ENCODE measurements at places on chromosomes 7 and 10.
A peak's percentile ranks its signal among the peaks of the same experiment; 100 is the strongest.

GRCh38 chr7:44976746-44977196 is 2.0 kb downstream of the MYO1G start:
- no peak for DNase-seq

GRCh38 chr10:66521506-66521905 is 404.3 kb upstream of the LRRTM3 start:
- no peak for DNase-seq

DNA sequence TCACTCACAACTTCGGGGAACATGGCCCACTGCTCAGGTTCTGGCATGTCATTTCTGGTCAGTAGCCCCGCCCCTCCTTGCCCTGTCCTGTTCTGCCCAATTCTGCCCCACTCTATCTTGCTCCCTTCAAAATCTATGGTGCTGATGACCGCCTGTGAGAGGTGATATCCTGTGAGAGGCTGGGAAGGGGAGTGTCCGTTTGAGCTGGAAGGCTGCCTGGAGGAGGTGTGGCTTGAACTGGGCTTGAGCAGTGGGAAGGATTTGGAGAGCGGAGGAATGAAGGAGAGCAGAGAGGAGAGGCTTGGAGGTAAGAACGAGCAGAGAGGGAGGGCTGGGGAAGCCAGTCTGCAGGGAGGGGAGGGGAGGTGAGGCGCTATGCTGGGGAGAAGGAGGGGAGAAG is 145.3 kb downstream of the RPS24 start:
- DNase-seq, result no peak

DNA sequence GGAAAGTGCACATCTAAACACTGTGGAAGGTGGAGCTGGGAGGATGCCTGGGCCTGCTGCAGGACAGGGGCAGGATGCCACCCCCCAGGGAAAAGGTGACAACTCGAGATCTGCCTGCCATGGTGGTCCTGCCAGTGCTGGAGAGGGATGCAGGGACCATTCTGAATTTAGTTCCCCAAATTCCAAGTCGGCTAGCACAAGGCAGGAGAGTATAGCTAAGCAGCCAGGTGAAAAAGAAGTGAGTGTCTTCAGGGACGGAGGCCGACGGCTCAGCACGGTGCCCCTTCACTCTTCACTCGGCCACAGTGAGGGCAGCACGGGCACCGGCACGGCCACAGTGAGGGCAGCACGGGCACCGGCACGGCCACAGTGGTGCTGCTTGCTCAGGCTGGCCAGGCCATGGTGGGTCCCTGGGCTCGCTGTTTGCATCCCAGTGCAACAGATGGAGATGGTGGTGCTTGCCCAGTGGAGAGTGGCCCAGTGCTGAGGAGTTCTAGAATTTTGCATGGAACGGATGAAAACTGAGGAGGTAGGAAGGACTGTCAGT is 161.3 kb upstream of the SHH start:
- no peak for DNase-seq

DNA sequence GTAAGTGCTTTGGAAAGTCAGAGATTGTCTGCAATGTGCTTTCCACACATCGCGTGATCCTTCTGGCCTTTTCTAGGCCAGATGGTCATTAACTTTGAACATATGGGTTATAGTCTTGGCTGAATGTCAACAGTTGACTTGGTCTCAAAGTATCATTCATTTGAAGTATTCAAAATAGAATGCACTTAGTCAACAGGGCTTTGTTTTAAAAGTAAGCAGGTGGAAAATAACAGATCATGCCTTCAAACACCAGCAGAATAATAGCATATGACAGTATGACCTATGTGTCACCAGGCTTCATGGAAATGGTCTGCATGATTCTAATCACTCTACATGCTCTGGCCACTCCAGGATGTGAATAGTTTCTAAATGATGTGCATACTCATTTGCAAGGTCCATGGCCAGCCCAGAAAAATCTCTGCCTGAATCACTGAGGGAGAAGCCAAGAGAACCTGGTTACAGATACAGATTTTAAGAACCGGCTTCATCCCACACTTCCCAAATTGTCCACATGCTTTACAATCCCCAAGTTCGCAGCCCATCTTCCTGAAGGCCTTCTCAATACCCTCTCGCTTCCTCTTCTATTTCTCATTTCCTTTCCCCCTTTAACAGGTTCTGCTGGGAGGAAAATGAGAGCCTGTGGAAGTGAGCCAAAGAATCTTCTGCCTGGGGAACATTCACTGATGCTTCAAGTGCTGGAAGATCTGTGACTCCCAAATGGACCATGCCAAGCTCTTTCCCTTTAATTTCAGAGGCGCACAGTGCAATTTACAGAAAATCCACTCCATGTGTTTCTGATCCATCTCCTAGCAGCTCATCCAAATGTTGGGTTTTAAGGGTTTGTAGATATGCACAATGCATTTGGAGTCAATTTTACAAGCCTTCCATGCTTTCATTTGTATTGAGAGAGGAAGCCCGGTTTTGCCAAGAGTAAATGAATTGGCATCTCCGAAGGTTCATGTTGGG is 122.8 kb upstream of the GDF10 start:
- DNase-seq, result no peak

- DNase-seq, result no peak
These were observed 160.4 kb upstream of the PHYHIPL start for GRCh38 chr10:59016043-59016442.

GRCh38 chr10:235915-236314 is 100.7 kb downstream of the ZMYND11 start:
- no peak for DNase-seq

GRCh38 chr7:5594616-5595544 is 171.2 kb upstream of the TNRC18 start:
- peak; percentile 76 for DNase-seq

GRCh38 chr10:104330168-104331110 is 7.8 kb downstream of the ITPRIP start:
- no peak for DNase-seq

- peak; percentile 62 for DNase-seq
These were observed 129.7 kb downstream of the PLCE1 start for GRCh38 chr10:94123258-94123995.

DNA sequence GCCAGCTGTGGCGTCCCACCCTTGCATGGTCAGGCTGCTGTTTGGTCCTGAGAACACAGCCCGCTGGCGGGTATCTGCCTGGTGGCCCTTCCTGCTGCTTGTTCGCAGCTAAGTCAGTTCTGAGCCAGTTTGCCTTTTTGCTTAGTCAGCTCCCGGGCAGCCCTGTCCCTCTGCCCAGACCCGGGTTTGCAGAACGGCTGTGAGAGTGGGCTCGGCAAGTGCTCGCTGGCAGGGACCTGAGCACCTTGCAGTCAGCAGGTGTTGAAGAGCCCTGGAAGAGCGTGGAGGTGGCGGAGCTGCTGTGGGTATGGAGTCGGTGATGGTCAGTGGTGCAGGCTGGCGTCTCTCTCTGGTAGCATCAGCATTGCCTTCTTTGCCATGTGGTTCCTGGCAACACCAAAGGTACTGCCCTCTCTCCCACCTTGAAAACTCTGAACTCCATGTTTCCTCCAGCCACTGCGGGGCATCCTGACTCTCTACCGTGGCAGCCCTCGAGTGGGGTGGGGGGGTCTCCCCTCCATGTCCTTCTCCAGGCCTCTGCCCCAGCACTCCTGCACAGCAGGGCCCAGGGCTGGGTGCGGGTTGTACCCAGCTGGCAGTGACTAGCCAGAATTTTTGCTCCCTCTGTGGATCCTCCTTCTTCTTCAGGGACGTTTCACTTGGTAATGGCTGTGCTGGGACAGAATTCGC is 4.6 kb downstream of the INPP5A start:
- DNase-seq, result no peak

- DNase-seq, result no peak
These were observed 12.8 kb downstream of the MINDY3 start for GRCh38 chr10:15847481-15847880.

- no peak for DNase-seq
These were observed 294.6 kb downstream of the SORCS3 start for GRCh38 chr10:104935656-104936055.

DNA sequence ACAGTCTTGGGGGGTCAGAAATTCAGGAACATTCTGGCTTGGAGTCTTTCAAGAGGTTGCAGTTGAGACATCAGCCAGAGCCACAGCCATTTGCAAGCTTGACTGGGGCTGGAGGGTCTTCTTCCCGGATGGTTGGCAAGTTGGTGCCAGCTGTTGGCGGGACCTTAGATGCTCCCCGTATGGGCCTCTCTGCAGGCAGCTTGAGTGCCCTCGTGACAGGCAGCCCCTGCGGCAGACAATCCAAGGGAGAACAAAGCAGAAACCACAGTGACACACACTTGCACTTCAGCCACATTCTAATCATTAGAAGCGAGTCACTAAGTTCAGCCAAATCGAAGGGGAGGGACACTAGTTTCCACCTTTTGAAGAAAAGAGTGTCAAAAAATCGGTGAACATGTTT is 59.4 kb upstream of the MXI1 start:
- no peak for DNase-seq

DNA sequence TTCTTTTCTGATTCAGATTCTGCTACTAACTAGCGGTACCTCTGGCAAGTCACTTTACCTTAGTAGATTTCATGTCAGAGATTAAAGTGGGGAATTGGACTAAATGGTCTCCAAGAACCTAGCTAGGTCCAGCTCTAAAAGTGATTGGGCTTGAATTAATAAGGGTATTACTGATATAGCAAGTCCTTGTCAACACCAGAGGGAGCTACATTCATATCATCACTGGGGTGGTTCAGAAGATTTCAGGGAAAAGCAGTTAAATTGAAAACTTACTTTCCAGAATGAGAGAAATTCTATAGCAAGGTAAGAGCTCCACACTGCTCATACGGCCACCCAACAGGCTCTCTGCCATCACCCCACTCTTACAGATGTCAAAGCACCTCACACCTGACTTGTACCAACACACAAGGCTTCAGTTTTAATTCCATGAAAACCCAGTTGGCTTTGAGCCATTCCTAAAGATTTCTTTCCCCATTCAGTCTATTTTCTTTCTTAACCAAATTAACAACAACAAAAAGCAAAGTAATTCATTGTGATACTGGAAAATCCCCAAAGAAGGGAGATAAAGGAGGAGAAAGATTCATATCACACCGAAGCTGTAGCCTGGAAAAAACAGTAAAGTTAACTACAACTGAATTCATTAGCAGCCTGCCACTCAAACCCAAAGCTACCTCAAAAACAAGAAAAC is 38.0 kb upstream of the SPOCK2 start:
- DNase-seq, result peak; percentile 8

DNA sequence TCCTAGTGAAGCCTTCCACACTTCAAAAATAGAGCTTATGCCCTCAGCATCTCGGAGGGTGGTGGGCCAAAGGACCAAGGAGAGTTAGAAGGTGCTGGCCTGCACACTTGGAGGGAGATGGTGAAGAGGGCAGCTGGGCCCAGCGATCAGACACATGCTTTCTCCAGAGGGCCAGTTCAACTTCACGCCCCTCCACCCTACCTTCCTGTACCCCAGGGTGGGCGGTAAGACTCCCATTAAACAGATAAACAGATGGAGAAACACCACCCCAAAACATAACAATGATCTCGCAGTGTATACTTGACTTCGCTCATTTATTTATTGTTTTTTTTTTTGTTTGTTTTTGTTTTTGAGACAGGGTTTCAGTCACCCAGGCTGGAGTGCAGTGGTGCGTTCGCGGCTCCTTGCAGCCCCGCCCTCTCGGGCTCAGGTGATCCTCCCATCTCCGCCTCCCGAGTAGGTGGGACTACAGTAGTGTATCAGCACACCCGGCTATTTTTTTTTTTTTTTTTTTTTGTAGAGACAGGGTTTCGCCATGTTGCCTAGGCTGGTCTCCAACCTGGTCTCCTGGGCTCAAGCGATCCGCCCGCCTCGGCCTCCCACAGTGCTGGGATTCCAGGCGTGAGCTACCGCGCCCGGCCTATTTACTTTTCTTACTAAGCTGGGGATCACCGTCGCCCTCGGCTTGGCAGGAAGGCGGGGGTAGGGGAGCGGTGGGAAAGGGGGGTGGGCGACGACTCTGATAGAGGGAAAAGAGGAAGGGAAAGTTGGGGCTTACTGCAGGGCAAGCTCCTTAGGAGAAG is 1.8 kb downstream of the C10orf95 start:
- no peak for DNase-seq

DNA sequence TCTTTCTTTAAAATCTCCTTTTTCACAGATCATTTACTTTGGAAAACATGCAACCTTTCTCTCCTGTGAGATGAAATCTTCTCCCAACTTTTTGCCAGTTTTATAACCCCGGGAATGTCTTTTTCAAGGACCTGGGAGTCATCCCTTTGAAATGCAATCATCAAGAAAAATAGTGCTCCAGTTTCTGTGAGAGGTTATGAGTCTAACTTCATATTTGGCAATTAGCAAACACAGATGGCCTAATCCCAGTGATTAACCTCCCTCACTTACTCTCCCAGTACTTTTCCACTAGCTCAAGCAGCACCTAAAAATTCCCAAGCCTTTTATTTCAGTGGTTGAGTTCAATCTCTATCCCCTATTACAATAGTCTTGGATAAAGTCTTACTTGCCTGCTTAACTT is 185.8 kb upstream of the TMEM106B start:
- peak; percentile 13 for DNase-seq

GRCh38 chr7:98322331-98323270 is 41.1 kb downstream of the BRI3 start:
- DNase-seq, result no peak

DNA sequence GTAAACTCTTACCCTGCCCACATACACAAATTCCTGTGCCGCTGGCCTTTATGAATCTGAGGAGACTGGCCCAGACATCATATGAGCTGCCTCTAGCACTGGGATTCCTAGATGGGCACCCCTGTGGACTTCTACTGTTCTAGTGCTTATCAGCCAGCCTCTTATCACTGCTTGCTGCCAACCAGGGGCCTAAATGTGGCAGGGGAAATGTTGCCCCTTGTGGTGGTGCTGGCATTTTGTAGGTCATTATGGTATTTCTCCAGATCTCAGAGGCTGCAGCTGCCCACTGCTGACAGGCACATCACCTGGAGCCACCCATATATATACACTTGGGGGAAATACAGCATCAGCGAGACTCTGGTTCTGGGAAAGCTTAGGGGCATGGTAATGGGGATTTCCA is 5.4 kb downstream of the SFR1 start:
- no peak for DNase-seq

GRCh38 chr7:26279405-26279804 is 12.3 kb upstream of the SNX10 start:
- no peak for DNase-seq

- no peak for DNase-seq
These were observed 5.7 kb downstream of the CYTH3 start for GRCh38 chr7:6266699-6267098.
